ENCODE measurements at places on chromosomes 5 and 9.

- no peak for DNase-seq
Measured at GRCh38 chr9:33942471-33943083, 106.1 kb downstream of the UBAP2 start.

DNA sequence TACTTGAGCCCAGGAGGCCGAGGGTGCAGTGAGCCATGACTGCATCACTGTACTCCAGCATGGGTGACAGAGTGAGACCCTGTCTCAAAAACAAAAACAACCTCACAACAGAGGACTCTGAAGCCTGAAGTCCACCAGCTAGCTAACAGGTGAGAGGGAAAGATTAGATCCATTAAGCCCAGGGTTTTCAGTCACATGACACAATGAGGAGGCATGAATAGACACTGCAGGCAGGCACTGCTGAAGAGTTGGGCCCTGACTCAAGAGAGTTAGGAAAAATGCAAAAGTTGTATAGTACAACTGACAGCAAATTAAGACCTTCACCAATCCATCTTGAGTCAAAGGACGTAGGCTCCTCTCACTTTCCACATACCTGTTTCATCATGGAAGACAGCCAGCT, 64.9 kb downstream of the IARS1 start:
- no peak for DNase-seq

GRCh38 chr5:87122151-87122977, 145.3 kb upstream of the RASA1 start:
- no peak for DNase-seq

DNA sequence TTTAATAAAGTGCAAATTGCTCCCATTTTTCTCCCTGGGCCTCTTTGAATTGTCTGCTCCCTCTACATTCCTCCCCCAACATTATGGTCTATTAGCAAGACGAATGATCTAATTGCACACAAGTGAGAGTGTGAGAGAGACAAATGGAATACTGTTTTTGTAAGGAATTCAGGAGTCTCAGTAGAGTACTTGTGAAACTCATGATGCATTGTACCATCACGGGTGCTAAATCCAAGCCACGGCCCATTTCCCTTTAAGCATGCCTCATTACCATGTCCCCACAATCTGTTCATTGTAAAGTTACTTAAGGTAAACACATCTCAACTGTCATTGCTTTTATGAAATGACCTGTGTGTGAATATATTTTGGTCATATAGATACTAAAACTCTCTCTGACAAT, 62.8 kb downstream of the CD180 start:
- no peak for DNase-seq

DNA sequence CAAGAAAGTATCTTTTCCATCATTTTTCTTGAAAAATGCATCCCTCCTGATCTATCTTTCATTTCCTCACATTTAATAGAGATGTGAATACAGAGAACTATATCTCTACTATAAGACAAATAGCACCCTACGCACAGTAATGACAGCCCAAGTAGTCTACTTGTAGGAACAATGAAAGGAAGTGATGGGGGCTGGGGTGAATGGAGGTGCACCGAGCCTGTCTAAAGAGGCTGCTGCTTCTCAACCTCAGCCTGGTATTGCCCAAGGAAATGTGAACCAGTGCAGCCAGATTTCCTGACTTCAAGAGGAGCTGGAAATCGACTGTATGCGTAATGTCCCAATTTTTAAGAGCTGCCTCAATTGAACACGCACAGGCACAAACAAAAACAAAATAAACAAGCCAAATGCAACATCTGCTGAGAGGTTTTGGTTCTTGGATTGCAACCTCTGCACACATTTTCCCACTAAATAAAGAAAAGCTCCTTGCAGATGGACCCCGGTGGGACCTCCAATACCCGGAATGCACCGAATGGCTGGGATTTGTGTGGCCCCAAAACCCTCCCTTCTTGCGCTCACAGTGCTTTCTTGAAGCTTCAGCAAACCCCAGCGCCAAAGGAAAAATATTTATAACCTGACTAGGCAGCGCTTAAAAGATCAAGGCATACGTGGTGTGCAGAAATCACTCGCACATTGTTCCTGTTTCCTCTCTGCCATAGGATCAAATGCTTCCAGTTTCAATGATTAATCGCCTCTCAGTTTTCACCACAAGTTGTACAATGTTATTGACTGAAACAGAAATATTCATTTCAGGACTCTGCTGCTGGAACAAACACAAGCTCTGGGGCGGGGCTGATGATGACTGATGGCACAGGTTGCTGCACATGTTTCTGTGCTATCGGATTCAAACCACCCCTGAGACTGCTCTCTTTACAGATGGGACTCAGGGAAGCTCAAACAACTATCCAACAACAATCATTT, 68.3 kb downstream of the KCNIP1 start:
- DNase-seq: no peak

GRCh38 chr5:33494466-33494865, 53.7 kb downstream of the TARS1 start:
- DNase-seq: no peak

Data from activated naive CD8-positive, alpha-beta T cell treated with anti-CD3 and anti-CD28 coated beads, Interleukin-2, amount 10 ng/mL, durations not matched to agents 7 days and 5 days (primary cell).